ENCODE measurements at places on chromosomes 16 and 17. TPM values are rescaled to one million over a fixed set of nuclear protein-coding genes. Genes with fewer than 3 reads are reported as not detected.

Gene KCNJ12
- not detected for total RNA-seq

Gene KRTAP1-5
- not detected for total RNA-seq

DNA sequence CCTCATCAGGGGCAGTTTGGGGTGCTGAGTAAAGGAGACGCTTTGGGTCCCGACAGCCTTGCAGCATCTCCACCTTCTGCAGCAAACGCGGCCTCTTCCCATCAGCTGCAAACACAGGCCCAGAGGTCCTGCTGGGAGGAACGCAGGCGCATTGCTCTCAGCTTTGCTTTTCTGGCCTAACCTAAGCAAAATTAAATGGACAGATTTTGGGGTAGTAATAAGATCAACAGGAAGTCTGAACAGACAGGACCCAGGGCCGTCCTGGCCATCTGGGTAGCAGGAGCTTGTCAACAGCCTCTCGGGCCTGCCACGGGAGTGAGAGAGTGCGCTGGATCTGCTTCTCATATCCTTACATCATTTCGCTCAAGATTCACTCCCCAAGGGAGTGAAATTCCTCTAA lies 7.2 kb downstream of the NUBP1 start:
- DNase-seq, result no peak

DNA sequence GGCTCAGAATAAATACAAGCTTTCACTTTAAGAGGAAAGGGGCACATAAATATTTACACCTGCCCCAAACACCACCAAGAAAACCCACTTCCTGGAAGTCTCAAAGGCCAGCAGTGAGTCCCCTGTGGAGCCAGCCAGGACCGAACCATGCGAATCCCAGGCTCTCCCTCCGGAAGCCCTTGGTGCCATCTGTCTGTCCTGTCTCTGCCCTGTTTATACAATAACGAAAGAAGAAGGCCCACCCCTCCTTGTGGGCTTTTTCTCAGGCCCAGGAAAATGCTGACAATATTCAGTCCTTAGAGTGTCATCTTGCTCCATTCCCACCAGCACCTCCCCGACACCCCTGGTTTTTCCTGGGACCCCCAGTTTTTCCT lies 3.6 kb upstream of the SLC6A4 start:
- DNase-seq, result no peak

Gene VWA3A
- not detected for total RNA-seq

- no peak for DNase-seq
These were observed 9.3 kb downstream of the HDAC5 start for GRCh38 chr17:44113868-44114840.
